ENCODE measurements at places on chromosomes 12 and 14.

DNA sequence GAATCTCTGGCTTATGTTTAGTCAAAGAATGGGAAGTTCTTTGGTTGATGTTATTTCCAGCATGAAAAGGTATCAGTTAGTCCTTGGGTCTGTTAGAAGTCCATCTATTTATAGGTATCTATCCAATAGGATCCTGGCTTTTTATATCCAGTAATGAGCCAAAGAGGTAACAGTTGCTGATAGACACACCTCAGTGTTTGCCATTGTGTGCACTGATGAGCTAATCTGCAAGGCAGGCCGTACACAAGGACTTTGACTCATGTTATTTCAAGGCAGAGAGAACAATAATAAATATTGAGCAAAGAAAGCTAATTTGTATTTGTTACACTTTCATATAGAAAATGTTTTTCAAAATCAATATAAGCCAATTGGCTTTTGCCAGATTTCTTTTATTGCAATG is 56.4 kb downstream of the GLT1D1 start:
- no peak for DNase-seq

- DNase-seq = no peak
These were observed 324.1 kb upstream of the DIO3 start for GRCh38 chr14:101237252-101237616.

- DNase-seq = no peak
These were observed 873.6 kb downstream of the LRFN5 start for GRCh38 chr14:42480255-42480654.

DNA sequence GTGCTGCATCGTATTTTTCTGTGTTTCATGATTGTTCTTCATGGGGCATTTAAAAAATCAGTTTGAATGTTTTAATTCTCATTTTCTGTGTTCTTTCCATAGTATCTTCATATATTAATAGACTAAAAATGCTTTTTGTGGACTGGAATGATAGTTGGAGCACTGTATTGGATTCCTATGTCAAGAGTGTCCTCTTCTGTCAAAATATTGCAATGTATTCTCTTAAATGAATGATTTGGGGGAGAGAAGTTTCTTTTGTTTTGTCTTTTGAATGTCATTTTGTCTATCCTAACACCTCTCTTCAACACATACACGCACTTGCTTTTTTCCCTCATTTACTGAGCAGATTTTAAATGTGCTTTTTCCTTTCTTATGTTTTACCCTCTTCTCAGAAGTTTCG is 4.7 kb upstream of the EIF2S3B start:
- DNase-seq = no peak
